ENCODE measurements at places on chromosomes 6 and 20. TPM values are rescaled to one million over a fixed set of nuclear protein-coding genes. Genes with fewer than 3 reads are reported as not detected.

Gene GNMT
- not detected for polyA plus RNA-seq

Gene MCCD1
- not detected for polyA plus RNA-seq

Gene MOXD1
- not detected for polyA plus RNA-seq

Gene C6orf15
- polyA plus RNA-seq, result not detected

Gene CYP21A2
- polyA plus RNA-seq, result not detected

Gene CD93
- 0.30 TPM for polyA plus RNA-seq

Gene GHRH
- polyA plus RNA-seq, result not detected

Gene HSPA12B
- not detected for polyA plus RNA-seq

Gene NKX2-4
- not detected for polyA plus RNA-seq

DNA sequence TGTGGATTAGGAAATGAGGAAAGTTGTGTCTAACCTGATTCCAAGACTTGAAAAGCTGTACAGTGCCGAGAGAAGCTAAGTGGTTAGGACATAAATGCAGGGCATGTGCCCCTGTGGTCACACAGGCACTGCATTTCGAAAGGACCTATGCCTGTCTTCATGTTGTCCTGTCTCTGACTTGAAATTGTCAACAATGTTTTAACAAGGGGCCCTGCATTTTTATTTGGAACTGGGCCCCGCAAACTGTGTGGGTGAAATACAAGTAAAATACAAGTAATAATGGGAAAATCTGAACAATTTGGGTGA is 38.8 kb downstream of the MRS2 start:
- DNase-seq, result no peak

GRCh38 chr6:165745492-165745891 is 82.5 kb upstream of the PDE10A start:
- DNase-seq, result no peak

- no peak for DNase-seq
Observed at GRCh38 chr6:135493218-135493961, 4.2 kb downstream of the AHI1 start.

DNA sequence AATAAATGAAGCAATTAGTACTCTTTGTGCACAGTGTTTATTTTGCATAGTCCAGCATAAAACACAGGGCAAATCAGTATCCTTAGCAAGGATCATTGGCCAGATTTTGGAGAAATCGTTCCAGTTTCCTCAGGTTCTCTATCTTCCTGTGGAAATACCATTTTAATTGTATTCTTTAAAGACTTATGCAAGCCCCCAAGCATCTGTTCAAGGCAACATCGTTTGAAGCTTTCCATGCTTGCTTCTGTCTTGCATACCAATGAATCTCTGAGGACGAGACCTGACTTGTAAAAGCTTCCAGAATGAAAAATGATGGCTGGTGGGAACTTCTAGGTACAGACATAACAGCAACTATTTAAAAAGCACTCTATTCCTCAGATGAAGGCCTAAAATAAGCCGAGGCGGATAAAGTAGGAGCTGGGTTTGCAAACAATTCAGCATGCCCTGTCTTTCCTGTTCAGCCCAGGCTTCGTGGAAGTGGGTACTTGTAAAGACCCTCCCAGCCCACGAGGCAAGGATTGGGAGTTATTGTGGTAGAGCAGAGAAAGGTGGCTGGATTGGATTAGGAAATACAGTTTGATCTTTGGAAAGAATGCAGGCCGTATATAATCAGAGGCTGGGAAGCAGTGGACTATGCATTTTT is 21.6 kb downstream of the NRSN1 start:
- no peak for DNase-seq

- DNase-seq, result no peak
Observed at GRCh38 chr20:34525709-34526416, 9.6 kb downstream of the DYNLRB1 start.

DNA sequence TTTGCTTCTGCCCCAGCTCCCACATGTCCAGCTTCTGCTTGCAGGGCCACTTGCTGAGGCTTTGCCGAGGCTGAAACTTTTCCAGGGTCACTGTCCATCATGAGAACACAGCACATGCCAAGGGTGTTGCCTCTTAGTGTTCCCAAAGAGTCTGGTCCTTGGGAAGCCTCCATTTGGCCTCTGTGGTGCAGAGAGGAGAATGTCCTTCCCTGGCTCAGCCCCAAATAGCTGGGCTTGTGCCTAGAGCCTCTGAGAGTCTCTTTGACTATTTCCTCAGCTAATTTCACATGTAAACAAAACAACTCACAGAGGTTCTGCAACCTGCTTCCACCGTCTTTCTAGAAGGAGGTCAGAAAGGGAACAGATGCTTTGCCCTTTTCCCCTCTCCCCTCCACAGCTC is 40.4 kb upstream of the RAB23 start:
- no peak for DNase-seq

DNA sequence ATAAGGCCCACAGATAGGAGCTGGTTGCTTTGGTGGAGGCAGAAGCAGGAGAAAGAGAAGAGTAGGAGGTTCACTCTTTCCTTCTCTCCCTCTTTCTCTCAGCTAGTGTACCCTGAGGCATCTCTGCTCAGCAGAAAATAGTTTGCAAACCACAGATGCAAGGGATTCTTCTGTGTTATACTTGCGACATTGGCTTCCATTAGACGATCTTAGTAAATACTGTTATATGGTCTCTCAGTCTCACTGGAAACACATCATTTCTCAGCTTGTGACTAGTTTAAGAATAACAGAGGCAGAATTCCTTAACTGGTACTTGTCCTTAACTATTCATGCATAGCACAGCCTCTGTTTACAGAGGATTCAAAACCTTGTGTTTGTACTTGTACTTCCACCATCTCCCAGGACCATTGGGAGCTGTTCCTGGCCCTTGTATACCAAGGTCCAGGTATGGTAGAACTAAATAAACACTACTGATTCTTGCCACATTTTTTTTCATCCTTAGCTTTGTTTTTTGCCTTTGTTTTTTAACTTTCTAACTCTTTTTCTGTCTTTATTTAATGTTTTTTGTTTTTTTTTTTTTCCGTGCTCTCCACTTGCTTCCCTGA is 218.2 kb downstream of the OTOR start:
- no peak for DNase-seq

DNA sequence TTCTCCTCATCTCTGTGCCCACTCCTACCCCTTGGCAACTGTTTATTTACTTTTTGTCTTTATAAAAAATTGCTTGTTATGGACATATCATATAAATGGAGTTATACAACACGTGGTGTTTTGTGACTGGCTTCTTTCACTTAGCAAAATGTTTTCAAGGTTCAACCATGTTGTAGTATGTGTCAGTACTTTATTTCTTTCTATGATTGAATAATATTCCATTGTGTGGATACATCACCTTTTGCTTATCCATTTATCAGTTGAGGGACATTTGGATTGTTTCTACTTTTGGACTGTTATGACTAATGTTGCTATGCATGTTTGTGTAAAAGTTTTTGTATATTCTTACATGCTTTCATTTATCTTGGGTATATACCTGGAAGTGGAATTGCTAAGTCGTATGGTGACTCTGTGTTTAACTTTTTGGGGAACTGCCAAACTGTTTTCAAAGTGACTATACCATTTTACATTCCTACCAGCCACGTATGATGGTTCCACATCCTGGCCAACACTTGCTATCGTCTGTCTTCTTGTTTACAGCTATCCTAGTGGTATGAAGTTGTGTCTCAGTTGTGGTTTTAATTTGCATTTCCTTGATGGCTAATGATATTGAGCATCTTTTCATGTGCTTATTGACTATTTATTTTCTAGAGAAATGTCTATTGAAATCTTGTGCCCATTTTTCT is 84.4 kb downstream of the SLX4IP start:
- DNase-seq, result no peak

- no peak for DNase-seq
Observed at GRCh38 chr6:160795721-160796120, 93.7 kb downstream of the PLG start.

- DNase-seq, result no peak
Observed at GRCh38 chr6:107603006-107603370, 113.1 kb downstream of the SOBP start.

- DNase-seq, result no peak
Observed at GRCh38 chr20:32113591-32114260, 4.2 kb downstream of the TM9SF4 start.

DNA sequence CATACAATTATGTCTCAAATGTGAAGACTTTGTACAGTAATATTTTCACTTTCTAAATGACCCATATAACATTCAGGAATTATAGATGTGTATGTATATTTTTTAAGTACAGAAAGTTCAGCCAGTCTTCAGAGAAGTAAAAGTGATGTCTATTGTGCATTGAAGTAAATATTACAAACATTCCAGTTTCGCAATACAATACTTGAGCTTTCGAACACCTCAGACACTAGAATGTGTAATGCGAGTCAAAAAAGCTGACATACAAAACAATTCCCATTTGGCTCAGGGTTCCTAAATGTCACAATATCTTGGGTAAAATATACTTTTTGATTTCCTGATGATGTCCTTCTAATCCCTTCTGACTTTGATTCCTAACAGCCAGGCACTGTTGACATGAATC is 101.4 kb downstream of the ZNF217 start:
- no peak for DNase-seq

- no peak for DNase-seq
Observed at GRCh38 chr6:120826253-120826652, 508.0 kb downstream of the TBC1D32 start.

DNA sequence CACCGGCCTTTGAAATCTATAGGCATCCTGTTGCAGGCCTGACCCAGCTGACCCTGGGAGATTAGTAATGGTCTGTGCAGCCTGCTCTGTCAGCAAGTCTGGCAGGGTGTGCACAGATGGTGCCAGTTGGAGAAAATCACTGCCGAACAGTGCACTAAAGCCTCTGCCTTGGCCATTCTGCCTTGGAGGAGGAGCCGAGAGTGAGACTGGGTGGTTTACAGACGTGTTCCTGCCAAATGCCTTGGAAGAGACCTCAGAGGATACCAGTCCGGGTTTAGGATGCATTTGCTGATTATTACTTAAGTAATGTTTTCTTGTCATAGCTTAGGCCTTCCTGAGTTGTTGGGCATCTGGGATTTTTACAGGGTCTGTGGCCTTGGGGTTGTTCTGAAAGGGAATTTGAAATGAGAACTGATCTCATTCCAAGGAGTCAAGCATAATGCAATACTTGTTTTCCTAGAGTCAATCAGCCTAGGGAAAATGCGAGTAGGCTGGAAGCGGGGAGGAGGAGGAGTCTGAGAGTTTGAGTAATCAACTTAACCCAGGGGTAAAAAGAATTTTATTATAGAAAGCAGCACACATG is 292.1 kb downstream of the SOX4 start:
- DNase-seq, result no peak

DNA sequence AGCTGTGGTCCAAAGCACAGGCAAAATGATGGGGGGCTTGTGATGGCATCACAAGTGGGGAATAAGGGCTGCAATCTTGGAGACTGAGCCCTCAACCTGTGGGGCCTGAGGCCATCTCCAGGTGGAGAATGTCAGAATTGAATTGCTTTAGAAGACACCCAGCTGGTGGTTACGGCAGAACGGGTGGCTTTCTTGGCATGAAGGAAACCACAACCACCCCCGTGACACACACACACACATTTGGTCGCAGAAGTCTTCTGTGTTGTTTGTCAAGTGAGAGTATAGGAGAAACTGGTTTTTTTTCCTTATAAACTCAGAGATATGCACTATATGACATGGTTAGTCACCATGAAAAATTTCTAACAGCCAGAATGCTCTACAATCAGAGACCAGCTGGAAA is 139.5 kb upstream of the CDH4 start:
- DNase-seq, result no peak

- DNase-seq, result no peak
Observed at GRCh38 chr6:37192666-37193065, 22.7 kb downstream of the PIM1 start.

DNA sequence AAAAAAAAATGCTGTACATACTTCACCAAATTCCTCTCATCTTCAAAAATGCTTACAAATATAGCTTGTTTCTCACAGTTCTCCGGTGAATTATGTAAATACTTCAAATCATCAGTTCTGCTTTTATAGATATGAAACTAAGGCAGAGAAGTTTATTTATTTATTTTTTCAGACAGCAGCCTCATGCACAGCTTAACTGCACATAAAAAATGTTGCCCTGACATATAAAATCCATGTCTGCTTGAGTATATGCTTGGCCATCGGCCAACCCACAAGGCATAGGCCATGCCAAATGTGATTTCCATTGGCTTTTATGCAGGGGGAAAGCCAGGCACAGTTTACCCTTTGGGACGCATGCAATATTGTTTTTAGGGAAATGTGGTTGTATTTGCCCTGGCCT is 57.3 kb upstream of the PHACTR2 start:
- DNase-seq, result no peak

DNA sequence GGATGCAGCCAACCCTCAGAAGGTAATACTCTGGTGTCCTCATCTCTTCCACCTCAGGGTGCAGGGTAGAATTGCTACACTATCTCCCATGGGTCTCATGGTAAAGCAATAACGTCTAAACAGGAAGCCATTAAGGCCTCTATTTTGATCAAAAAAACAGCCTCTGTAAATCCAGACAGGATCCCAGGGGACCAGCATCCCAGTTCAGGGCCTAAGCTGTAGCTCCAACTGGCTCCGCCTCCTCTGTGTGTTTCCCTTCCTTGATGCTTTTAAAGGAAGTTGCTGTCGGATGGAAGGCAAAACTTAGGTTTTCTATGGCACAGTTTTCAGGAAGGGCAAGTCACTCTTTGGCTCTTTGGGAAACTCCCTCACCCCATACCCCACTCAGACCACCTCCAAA is 222.0 kb downstream of the MAFB start:
- no peak for DNase-seq

DNA sequence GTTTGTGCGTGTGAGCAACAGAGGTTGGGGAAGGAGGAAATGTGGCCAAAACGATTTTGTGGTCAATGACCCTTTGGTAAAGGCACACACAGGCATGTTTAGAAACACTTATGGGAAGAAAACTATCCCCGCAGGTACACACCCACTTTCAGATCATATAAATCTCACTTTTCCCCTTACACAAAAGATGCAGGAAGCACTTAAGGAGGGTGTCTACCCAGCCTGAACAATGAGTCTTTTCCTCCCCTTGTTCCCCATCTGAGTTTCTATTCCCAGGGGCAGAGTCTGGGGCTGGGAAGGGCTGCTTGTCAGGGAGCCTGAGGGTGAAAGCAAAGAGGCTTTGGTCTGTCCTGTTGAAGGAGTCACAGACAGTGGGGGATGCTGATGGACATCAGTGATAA is 193.2 kb upstream of the SALL4 start:
- no peak for DNase-seq

GRCh38 chr6:106630366-106630765 is 988 bp downstream of the QRSL1 start:
- DNase-seq, result no peak

DNA sequence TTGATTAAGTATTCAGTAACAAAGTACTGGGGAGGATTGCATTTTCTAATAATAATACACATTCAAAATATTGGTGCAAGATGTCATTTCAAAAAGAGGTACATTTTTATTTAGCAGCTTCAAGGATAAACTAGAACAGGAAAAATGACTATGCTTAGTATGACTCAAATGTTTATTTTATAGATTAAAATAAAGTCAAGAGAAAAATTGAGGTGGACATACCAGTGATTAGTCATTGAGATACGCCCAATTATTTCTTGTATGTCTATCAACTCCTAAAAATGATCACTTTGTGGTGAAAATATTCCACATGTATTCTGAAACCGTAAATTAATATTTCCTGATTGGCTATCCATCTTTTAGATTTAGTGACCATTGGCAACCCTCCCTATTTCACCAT is 96.7 kb downstream of the PHF3 start:
- DNase-seq, result no peak

GRCh38 chr6:1015825-1016224 is 296.1 kb upstream of the FOXQ1 start:
- no peak for DNase-seq
